Keratinocyte (primary cell): ENCODE measurements at places on chromosomes 16 and 17.
A peak's percentile ranks its signal among the peaks of the same experiment; 100 is the strongest.

- DNase-seq, result no peak
Measured at GRCh38 chr16:50234771-50235556, 31.4 kb upstream of the ADCY7 start.

GRCh38 chr17:67672592-67673335 lies 45.0 kb upstream of the NOL11 start:
- no peak for DNase-seq

DNA sequence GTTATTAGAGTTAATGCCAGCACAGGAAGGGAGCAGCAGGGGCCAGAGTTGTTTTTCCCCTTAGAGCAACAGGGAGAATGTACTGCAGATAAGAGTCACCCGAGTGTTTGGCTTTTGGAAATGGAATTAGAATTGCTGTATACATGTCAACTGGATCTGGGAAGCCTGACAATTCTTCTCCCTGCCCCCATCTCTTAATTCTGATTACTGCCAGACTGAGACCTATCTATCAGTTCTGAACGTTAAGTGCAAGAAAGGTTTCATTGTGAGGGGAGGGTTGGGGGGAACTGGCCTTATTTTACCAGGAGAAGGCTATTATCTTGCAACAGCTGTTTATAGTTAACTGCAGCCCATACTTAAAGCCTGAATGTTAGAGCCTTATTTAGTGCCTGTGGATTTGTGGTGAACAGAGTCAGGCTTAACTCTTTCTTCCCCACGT lies 424.5 kb upstream of the CDH11 start:
- DNase-seq, result no peak

- DNase-seq, result no peak
Measured at GRCh38 chr16:8571061-8571596, 19.2 kb downstream of the TMEM114 start.

DNA sequence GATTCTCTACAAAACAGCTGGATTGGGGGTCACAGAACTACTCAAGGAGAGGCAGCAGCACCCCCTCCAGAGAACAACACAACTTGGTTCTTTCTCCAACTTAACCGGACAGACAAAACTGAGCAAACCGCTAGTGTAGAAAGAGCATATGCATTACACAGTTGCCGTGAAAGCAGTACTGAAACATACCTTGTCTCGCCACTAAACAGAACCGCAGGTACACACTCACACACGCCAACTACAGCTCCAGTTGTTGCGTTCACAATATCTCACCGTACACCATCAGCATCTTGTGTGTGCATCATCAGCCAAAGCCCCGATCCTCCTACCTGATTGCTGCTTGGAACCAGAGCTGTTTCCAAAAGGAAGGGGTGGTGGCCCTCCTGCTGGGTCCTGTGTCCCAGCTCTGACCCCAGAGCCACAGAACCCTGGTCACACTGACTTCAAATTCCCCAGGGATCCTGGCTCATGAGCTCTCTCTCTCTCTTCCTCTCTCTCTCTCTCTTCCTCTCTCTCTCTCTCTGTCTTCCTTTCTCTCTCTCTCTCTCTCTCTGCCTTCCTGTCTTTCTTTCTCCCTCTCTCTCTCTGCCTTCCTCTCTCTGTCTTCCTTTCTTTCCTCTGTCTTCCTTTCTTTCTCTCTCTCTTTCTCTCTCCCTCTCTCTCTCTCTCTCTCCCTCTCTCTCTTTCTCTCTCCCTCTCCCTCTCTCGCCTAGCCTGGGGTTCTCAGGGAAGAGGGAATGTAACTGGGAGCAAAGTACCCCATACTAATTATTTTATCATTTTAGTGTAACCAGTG lies 8.4 kb downstream of the PIMREG start:
- no peak for DNase-seq

DNA sequence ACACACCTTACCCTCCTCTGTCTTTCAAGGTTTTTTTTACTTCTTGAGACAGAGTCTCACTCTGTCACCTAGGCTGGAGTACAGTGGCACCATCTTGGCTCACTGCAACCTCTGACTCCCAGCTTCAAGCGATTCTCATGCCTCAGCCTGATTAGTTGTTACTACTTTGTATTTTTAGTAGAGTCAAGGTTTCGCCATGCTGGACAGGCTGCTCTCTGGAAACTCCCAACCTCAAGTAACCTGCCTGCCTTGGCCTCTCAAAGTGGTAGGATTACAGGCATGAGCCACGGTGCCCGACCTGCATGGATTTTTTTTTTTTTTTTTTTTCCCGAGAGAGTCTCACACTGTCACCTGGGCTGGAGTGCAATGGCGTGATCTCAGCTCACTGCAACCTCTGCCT lies 273.2 kb downstream of the RBFOX1 start:
- DNase-seq, result no peak

- DNase-seq, result no peak
Measured at GRCh38 chr16:119835-120491, 18.5 kb downstream of the NPRL3 start.

GRCh38 chr16:15682105-15682570 lies 32.1 kb downstream of the NDE1 start:
- DNase-seq, result peak; percentile 28

DNA sequence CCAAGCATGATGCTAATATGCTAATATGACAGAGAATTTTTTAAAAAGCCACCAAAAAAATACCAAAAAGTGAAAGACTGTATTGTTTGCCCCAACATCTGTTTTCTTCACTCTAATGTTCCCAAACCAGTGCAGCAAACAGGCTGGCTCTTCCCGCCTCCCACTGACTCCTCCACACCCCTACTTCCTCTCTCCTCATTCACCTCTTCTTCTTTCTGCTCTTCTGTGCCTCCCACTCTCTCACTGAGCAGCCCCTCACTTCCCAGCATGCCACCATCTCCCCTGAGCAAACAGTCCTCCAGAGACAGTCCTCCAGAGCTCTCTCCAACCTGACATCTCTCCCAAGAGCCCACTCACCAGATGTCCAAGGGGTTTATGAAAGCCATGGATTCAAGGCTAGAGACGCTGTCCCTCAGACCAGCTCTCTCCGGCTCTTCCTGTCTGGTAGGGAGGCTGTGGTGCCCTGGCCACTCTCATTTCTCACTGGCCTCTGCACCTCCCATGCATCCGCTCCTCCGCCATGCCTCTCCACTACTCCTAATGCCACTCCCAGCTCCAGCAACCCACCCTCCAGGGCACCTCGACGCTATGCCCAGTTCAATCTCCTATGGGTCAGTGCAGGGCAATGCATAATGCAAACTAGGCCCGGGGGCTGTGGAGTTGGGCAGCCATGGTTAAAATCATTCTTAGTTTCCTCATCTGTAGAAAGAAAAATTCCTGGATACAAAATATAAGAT lies 52.9 kb downstream of the ANKRD11 start:
- DNase-seq, result no peak

DNA sequence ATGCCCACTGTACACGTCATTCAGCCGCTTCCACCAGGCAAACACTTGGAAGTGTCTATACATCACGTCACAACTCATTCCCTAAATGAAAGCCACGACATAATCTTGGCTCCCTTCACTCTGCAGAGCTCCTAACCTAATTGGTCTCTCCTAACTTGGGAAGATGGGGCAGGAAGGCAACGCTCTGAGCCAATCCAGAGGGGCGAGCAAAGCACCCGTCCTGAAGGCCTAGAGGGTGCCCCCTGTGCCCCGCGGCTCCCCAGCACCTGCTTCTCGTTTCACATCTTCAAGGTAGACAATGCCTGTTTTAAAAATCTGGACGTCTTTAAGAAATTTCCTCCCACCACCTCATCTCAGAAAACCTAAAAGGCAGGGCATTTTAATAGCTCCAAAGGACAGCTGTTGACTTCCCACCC lies 1.0 kb downstream of the CSNK2A2 start:
- no peak for DNase-seq

- no peak for DNase-seq
Measured at GRCh38 chr17:40522250-40522960, 21.0 kb upstream of the TNS4 start.

- no peak for DNase-seq
Measured at GRCh38 chr16:86895606-86896005, 317.3 kb downstream of the FOXL1 start.

GRCh38 chr16:50933262-50933661 lies 191.4 kb downstream of the CYLD start:
- no peak for DNase-seq

- DNase-seq, result peak; percentile 74
Measured at GRCh38 chr16:68064791-68065365, 20.3 kb upstream of the NFATC3 start.

- DNase-seq, result no peak
Measured at GRCh38 chr16:4327386-4328045, 11.6 kb downstream of the GLIS2 start.

GRCh38 chr16:25106567-25107465 lies 4.7 kb upstream of the LCMT1 start:
- no peak for DNase-seq

GRCh38 chr17:48054238-48055185 lies 6.4 kb downstream of the NFE2L1 start:
- peak; percentile 75 for DNase-seq

DNA sequence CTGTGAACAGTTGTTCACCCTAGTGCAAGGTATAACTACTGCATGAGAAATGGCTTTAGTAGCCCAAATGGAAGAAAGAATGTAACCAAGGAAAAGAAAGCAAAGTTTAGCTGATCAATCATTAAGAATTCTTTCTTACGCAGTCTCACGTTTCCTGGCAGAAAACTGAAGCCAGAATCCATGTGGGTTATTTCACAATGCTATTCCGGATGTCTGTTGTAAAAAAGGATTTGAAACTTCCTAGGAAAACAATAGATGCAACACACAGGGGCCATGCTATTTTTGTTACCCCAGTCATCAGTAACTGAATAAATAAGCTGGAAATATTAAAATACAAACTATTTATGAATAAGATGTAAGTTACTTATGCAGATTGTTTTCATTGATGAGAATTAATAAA lies 802.5 kb downstream of the CDH8 start:
- no peak for DNase-seq
